NCI-H1417 treated with DMSO at 0.1 percent for 48 hours (cell line): ENCODE measurements at places on chromosomes 16 and 17.

GRCh38 chr16:89367538-89367915, 122.8 kb downstream of the ANKRD11 start:
- no peak for DNase-seq

DNA sequence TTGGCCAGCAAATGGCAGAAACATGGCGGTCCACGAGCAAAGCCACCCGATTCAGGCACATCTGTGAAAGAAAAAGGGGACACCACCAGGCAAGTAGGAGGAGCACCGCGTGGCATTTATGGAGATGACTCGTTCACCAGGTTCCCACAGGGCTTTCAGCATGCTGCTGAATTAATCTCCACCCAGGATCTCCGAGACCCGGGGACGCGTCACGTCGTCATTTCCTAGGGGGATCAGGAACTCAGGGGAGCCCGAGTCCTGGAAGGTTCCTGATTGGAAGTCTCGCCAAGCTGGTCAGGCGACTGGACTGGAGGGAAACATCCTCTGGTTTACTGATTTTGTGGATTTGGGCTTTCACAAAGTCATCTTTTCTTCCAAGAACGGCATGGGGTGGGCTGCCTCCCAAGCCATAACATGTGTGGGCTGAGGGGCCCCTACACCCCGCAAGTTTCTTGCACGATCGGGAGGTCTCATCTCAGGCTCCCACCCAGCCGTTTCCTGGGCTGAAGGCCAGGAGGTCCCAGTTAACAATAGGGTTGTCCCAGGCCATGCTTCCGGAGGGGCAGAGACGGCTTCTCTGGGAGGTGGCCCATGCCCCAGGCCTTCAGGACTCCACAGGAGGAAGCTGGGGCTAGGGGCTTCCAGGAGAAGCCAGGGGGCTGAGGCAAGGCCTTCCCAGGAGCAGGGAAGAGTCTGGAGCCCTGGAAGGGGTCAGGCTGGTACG, 645 bp downstream of the DNAH17 start:
- DNase-seq: no peak

GRCh38 chr17:79617740-79618382, 7.0 kb upstream of the RBFOX3 start:
- no peak for DNase-seq

- DNase-seq: no peak
Measured at GRCh38 chr17:17928398-17929287, 43.6 kb downstream of the TOM1L2 start.

GRCh38 chr16:69017036-69017783, 88.2 kb upstream of the HAS3 start:
- DNase-seq: no peak

DNA sequence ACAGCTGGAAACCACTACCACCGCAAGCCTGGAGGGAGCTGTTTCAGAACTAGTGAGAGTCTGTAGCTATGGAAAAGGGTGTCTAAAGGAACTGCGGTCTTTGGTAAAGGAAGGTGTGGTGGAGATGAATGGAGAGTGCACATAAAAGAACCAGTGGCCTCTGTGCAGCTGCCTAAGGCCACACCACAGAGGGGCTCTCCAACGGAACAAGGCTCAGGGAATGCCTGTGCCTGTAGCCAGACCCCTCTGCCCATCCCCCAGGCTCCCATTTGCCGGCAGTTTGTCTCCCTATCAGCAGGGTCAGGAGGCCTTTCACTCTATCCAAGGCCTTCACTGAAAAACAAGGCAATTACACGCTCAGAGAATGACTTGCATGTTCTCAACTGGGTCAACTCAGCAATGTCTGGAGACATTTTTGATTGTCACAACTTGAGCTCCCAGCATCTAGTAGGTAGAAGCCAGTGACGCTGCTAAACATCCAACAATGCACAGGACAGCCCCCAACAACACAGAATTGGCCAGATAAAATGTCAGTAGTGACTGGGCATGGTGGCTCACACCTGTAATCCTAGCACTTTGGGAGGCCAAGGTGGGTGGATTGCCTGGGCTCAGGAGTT, 3.3 kb upstream of the FDXR start:
- DNase-seq: no peak
